A549 treated with dexamethasone at 1 μM for 4 hours (cell line): ENCODE measurements at places on chromosomes 1 and 21. TPM values are rescaled to one million over a fixed set of nuclear protein-coding genes. Genes with fewer than 3 reads are reported as not detected.

KRTAP24-1 gene
- not detected in 5 replicates for total RNA-seq

OR6F1 gene
- not detected in 5 replicates for total RNA-seq

CHI3L2 gene
- total RNA-seq, result 0.20 to 0.41 TPM (median 0.35 TPM) in 5 replicates

SLFNL1 gene
- total RNA-seq, result 0.02 to 0.07 TPM (median 0.04 TPM) in 4 of 5 replicates, not detected in the other

CC2D1B gene
- total RNA-seq, result 15.3 to 22.5 TPM (median 20.7 TPM) in 5 replicates

KRTAP12-4 gene
- total RNA-seq, result not detected in 5 replicates

C21orf58 gene
- total RNA-seq, result 2.8 to 4.9 TPM (median 4.5 TPM) in 5 replicates

WDR64 gene
- total RNA-seq, result not detected in 5 replicates

PPIAL4G gene
- total RNA-seq, result not detected in 5 replicates

LMX1A gene
- 0.05 TPM in 1 of 5 replicates, not detected in the others for total RNA-seq

ZSCAN20 gene
- total RNA-seq, result 1.6 to 2.4 TPM (median 1.9 TPM) in 5 replicates

TAF5L gene
- 22.5 to 25.6 TPM (median 24.3 TPM) in 5 replicates for total RNA-seq

USH2A gene
- total RNA-seq, result under 0.01 TPM in 1 of 5 replicates, not detected in the others

IER5 gene
- total RNA-seq, result 22.4 to 31.5 TPM (median 29.2 TPM) in 5 replicates

LYPLAL1 gene
- total RNA-seq, result 12.5 to 25.0 TPM (median 21.1 TPM) in 5 replicates

MSH4 gene
- total RNA-seq, result 0.02 to 0.03 TPM in 2 of 5 replicates, not detected in the others

ADGRL4 gene
- total RNA-seq, result not detected in 5 replicates

OR2AK2 gene
- not detected in 5 replicates for total RNA-seq

LIN28A gene
- total RNA-seq, result not detected in 5 replicates

CNN3 gene
- total RNA-seq, result 59.2 to 61.7 TPM (median 60.2 TPM) in 5 replicates

C1orf185 gene
- not detected in 5 replicates for total RNA-seq
